ENCODE measurements at places on chromosomes 11 and 22.

DNA sequence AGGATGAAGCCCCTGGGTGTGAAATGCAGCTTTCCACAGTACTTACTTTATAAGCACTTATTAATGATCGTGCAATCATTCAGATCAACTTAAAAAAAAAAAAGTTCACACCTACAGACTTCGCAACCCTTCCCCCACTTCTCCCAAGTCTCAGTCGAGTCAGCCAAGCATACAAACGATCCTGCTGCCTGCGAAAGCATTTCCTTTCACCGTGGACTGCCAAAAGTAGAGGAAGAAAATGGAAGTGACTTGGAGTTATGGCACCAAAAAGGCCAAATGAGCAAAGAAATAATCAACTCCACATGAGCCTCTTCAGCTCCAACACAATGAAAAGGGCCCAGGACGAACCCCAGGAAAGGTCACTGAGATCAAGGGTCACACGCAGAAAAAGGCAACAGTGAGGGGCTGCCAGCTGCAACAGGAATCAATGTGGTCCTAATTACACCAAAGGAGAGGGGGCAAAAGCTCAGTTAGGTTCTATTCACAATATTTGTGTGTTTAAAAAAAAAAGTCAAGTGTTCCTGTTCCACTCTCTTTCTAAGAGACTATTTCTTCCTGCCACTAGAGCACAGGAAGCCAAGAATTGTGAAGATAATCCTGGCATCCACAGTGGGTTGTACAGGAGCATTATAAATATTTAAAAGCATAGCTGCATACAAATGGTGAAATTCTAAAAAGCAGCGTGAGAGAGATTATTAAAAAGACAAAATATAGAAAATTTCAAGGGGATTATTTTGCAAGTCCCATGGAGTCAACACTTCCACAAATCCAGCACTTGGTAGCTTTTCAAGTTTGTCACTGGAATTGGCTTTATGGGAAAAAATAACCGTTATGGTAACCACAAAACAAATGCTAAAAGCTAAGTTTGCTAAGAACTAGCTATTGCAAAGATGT is 28.4 kb downstream of the CDON start:
- no peak for DNase-seq

DNA sequence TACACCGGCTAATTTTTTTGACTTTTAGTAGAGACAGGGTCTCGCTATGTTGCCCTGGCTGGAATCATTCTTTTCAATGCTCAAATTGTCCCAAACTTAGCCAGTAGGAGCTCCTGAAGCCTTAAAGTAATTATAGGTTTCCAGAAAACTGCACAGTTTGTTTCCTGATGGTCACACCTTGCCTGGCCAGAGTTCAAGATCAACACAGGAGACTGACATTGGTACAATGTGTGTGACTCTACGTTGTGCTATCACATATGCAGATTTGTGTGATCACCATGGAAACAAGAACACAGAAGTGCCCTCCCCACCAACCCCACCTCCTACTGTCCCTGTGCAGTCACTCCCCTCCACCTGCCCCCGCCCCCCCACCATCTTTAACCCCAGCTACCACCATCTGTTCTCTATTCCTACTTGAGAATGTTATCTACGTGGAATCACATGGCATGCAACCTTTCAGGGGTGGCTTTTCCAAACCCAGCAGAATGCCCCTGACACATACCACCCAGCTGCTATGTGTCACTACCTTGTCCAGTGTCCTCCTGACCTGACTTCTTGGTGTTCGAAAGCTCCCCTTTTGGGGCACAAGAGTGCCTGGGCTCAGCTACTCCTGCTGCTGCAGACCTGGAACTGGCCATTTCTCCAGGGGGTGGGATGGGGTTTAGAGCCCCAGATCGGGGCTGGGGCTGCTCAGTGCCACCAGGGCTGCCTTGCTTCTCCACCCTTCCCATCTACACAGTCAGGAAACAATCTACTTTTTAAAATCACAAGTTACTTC is 6.1 kb upstream of the NAP1L4 start:
- no peak for DNase-seq

DNA sequence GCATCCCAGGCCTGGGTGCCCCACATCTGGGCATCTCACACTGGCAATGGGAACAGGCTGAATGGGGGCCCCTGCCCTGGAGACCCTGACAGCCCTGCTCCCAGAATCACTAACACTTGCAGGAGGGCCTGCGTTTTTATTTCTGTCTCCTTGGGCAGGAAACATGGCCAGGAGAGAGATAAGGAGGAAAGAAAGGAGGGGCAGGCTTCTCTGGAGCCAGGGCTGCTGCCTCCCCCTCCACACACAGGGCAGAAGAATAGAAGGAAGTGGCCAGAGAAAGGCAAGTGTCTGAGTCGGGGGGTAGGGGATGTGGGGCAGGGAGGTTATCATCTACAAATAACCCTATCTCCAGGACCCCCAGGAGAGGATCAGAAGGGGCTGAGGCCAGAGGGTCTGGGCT is 25.5 kb upstream of the TSPAN18 start:
- DNase-seq, result no peak

- DNase-seq, result no peak
Observed at GRCh38 chr11:43135966-43136534, 175.7 kb upstream of the API5 start.

- DNase-seq, result no peak
Observed at GRCh38 chr11:96738311-96738710, 348.5 kb downstream of the JRKL start.

- DNase-seq, result no peak
Observed at GRCh38 chr11:35420371-35420770, 1.0 kb upstream of the SLC1A2 start.

DNA sequence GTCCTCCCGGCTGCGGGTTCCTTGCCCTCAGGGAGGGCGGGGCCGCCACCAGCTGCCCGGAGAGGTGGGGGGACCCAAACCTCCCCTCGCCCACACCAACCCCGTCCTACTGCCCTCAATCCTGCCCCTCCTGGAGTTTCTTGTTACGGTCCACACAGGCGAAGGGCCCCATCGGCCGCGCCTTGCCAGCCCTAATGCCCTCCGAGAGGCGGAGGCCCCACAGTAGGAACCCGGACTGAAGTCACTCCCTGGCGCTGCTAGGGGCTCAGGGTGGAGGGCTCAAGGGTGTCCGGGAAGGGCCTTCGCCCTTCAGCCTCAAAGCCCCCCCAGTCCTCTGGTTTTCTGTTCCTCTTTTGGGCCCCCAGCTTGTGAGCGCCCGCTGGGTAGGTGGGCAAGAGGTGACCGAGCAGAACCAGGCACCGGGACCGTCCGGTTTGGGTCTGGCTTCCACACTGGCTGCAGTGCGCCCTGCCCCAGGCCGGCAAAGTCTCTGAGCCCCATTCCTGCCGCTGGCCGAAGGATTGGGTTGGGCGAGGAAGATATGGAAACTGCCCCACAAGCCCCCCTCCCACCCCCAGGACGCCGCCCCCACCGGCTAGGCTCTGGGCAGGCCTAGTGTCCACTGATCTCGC is 24.5 kb downstream of the DUSP8 start:
- no peak for DNase-seq

DNA sequence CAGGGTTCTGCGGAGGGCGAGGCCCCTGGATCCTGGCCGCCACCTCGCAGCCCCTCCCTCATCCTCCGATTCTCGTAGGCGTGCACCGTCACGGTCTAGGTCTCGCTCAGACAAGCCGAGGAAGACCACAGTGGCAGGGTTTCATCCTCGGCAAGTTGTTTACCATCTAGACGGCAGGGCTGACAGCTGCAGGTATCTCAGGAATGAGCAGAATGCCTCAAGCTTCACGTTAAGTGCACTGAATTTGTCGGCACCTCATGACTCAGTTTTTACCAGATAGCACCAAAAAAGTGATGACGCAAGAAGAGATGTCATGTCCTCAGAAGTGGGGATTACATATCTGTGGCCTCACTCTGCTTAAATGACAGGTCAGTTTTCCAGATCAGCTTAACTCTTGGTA is 35.1 kb downstream of the WT1 start:
- DNase-seq, result no peak
